Kasumi-1 (cell line): ENCODE measurements at places on chromosomes 3 and 15.
A peak's percentile ranks its signal among the peaks of the same experiment; 100 is the strongest.

- no peak for DNase-seq
Measured at GRCh38 chr15:99536422-99537040, 29.3 kb upstream of the MEF2A start.

GRCh38 chr3:127775398-127776109, 46.8 kb downstream of the MGLL start:
- DNase-seq = peak; percentile 32

- no peak for DNase-seq
Measured at GRCh38 chr3:133512416-133513089, 60.9 kb upstream of the CDV3 start.

- DNase-seq = no peak
Measured at GRCh38 chr15:101093958-101094357, 157.9 kb downstream of the CHSY1 start.

GRCh38 chr15:77810130-77810571, 177.4 kb upstream of the LINGO1 start:
- DNase-seq = no peak

- DNase-seq = no peak
Measured at GRCh38 chr3:170976190-170976519, 50.4 kb downstream of the SLC2A2 start.

DNA sequence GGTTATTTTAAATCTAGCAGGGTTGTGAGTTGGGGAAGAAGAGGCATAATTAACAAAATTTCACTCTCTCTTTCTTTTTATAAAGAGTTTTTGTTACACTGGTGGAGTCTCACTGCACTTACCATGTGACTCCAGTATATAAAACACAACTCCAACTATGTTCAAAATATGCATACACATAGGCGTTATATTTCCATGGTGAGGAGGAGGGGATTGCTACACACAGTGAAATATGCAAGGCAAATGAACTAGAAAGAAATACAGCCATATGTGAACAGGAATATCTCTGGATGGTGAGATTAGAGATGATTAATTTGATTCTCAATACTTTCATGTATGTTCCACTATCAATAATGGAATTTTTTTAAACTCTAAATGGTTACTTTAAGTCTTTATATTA, 385.0 kb downstream of the MAGI1 start:
- DNase-seq = no peak

DNA sequence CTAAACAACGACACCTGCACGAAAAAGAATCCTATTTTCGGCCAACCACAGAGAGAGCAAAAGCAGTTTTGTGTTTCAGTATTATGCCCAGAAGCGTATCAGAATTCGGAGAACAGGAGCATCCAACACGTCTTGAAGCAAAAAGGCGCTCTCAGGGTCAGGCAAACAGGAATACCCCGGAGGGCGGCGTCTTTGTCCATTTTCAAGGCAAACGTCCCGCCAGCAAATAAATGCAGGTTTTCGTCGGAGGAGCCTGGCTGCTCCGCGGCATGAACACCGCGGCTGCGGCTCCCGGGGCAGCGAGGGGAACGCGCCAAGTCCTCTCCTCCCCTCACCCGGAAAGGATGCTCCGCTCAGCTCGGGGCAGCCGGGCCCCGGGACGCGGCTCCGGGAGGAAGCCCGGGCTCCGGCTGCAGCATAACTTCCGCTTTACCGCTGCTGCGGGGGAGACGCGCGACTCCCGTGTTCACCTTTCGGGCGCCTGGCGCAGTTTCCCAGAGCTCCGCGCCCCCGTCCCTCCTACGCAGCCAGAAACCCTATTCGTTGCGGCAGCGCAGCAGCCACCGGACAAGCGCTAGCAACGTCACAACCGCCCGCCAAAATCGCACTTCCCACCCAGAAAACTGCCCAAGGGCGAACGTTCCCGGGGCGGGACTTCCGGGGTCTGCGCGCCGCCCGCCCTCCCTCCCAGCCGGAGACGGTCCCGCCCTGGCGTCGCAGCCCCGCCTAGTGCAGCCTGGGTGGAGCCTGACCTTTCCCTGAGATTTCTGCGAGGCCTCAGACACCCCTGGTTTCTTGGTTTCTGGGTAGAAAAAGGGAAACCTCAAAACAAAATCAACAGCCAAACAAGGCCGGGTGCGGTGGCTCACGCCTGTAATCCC, at the start of gene RNF168:
TSS of gene RNF168 (minus strand) at position 573 of the 881 bp plus-strand sequence. CDS start 595 bp downstream, outside the sequence.
- peak; percentile 95 for DNase-seq

DNA sequence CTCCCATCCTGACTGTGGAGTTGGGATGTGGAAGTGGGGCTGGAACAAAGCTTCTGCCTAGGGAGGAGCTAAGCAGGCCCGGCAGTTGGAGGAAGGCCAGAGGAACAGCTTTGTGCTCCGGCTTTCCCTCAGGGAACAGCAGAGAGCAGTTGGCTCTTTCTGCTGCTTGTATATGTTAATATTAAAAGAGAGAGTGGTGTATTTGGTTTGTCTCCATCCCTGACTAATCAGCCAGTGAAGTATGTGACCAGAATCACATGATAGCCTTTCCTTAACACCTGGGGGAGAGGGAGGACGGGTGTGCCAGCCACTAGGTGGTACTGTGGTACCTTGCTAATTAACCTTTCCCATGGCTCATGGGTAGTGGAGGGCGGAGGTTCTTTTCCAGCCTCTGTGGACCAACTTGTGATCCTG, 10.0 kb downstream of the EIF2B5 start:
- DNase-seq = no peak

DNA sequence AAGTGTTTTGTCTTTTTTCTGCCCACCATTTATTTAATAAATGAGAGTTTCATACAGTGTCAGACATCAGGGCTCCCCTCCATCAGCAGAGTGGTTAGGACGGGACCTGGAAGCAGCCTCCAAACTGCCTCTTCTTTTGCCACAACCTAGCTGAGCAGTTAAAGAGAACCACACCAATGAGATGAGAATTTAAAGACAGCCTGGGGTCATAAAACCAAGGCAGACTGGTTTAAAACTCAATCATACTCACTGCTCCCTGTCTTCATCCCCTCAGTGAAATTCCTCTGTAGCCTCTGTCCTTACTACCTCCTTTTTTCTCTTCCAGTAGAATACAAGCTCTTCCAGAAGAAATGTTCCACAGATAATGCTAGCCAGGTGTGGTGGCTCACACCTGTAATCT, 78.7 kb downstream of the WWTR1 start:
- no peak for DNase-seq

DNA sequence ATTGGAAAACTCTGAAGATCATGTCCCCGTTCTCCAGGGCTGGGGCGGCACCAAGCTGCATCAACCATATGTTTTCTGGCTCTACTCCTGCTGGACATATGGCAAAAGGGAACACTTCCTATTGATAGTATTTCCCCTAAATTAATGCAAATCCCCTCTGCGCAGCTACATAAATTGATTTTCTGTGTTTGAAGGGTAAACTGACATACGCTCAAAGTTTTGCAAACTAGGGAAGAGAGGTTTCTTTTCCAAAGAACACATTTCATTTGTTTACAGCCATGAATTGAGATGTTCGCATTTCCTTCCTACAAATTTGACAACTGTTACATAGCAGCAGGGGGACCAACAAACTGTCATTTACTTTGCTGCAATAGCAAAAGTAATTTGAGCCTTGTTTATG, 35.9 kb downstream of the CTXND1 start:
- DNase-seq = no peak

DNA sequence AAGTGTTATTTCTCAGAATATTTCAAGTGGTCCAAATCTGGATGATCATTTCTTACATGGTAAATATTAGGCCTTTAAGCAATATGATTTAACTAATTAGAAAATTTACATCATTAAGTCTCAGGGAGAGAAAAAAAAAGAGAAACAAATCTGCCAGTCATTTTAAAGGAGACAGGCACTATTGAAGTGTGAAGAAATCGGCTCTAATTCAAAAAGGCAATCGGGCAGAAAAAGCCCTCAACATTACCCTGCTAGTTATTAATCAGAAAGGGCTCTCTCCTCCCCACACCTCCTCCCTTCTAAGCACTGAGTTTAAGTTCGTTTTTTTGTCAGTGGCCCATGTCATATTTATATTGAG, 215.9 kb downstream of the MEIS2 start:
- DNase-seq = no peak

GRCh38 chr15:66429546-66429945, 42.8 kb downstream of the MAP2K1 start:
- DNase-seq = no peak

DNA sequence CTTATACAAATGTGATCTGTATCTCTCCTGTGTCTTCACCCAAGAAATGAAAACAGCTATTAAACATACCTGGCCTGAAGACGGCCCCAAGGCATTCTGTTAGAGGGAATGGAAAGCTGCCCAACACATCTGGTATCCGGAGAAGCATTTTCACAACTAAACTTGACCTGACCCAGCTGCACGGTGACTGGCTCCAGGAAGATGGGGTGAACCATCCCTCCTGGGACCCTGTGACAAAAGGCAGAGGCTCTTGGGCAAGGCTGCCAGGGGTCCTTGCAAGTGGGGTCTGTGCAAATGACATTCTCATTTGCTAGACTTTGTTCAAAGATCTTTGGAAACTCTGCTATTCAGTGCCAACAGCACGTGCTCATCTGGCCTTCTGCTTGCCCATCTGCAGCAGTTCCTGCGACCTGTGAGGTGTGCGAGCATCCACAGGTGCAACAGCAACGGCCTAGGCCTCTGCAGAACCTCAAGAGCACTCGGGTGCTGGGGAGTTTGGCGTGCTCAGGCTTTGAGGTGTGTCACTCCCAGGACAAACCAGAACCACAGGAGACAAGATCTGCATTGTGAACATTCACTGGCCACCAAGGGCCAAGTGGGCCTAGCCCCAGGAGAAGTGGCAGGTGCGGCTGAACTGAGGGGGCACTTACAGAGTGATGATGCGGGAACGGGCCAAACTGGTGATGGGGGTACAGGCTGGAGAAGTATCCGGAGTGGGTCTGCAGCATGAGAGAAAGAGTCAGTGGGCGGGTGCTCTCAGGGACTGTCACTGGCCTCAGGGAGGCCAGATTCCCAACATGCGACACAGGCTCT, 71.8 kb downstream of the SENP2 start:
- no peak for DNase-seq

- DNase-seq = no peak
Measured at GRCh38 chr3:100912976-100913545, 80.2 kb downstream of the ABI3BP start.

DNA sequence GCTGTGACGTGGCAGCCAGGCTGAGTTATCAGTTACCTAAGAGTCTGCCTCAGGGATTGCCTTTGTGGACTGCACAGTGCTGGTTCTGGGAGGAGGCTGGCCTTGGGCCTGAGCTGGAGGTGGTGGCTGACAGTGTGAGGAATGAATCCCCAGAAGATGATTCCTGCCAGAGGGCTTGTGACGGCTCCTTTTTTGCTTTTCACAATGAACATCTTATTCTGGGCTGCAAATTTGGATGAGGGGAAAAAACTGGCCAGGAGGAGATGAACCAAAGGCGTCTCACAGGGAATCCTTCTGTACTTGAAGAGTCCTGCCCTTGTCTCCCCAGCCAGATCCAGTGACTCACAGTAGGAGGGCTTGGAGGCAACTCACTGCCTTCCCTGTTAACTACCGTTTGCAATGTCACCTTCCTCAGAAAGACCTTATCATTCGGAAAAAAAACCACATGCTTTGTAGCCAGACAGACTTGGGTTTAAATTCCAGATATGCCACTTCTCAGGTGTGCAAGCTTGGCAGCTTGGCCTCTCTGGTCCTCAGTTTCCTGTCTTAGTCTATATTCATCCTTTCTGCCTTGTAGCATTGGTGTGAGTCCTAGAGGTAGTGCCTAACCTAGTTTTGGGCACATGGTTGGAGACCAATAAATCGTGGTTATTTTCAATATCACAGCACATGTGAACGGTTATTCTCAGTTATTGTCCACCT, 19.1 kb downstream of the ST6GAL1 start:
- DNase-seq = no peak

GRCh38 chr15:82081914-82082762, 36.3 kb upstream of the MEX3B start:
- DNase-seq = no peak

GRCh38 chr3:59540241-59540640, 490.4 kb upstream of the CFAP20DC start:
- DNase-seq = no peak

GRCh38 chr3:121660356-121661171, at the start of gene HCLS1:
TSS of gene HCLS1 (minus strand) at chr3:121660903. CDS start at chr3:121658347, 2,556 bp downstream.
- peak; percentile 96 for DNase-seq

DNA sequence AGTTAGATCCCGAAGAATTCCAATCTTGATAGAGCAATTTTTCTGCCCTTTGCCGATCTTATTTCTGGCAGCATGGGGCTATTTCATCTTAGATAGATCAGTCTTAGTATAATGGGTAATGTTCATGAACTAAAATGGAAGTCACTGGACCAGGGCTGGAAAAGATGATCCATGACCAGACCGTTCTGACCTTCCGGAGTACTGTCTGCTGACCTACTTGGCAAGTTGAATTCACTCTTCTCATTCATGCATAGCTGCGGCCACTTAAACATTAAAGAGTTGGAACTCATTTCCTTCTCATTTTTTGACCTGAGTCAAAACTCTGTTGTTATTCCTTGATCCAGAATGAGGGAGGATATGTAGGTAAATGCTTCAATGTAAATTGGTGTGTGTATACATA, 32.5 kb downstream of the GMNC start:
- DNase-seq = no peak

- no peak for DNase-seq
Measured at GRCh38 chr3:106963442-106963841, 413.8 kb upstream of the CCDC54 start.

DNA sequence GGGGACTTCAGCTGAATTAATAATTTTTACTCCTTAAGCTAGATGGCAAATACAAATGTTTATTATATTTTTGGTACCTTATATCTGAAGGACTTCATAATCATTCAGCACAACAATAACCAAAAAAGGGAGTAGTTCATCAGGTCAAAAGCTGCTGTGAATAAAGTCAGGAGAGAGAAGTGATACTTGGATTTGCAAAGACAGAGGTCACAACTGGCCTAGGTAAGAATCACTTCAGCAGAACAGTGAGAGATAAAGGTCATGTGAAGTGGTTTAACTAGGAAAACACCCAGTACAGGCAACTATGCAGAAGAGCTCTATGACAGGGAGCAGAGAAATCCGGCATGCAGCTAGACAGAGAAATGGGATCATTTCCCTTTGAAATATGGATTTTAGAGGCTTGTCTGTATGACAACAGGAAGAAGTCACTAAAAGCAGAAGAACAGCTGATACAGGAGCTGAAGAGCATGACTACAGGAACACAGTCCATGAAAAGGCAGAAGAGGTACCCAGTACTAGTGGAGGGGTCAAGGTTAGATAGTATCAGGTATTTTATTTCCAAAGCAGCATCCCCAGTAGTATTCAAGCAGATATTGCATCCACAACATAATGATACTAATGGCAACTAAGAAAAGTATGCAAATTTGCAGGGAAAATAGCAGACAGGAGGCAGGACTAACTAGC, 25.7 kb downstream of the ZMAT3 start:
- DNase-seq = peak; percentile 19

GRCh38 chr3:147373301-147373700, 33.0 kb downstream of the ZIC4 start:
- DNase-seq = no peak
